Left kidney (tissue), 8 donors: ENCODE measurements at places on chromosomes 4 and X. TPM values are rescaled to one million over a fixed set of nuclear protein-coding genes. Genes with fewer than 3 reads are reported as not detected.

The TMEM156 gene
- 3.0 TPM for polyA plus RNA-seq

The UCP1 gene
- 0.25 TPM for polyA plus RNA-seq

The SSX3 gene
- not detected for polyA plus RNA-seq

The ANKRD50 gene
- 47.5 TPM for polyA plus RNA-seq

The ATOH1 gene
- polyA plus RNA-seq, result not detected

The SUPT20HL1 gene
- polyA plus RNA-seq, result not detected

The NPY2R gene
- 0.53 TPM for polyA plus RNA-seq

The CSN1S1 gene
- not detected for polyA plus RNA-seq

The CXorf58 gene
- polyA plus RNA-seq, result 0.43 TPM

The TLR3 gene
- polyA plus RNA-seq, result 11.4 TPM

The PPEF1 gene
- 1.1 TPM for polyA plus RNA-seq

The NAT8L gene
- 6.4 TPM for polyA plus RNA-seq
